ENCODE measurements at places on chromosomes 3 and 15.

DNA sequence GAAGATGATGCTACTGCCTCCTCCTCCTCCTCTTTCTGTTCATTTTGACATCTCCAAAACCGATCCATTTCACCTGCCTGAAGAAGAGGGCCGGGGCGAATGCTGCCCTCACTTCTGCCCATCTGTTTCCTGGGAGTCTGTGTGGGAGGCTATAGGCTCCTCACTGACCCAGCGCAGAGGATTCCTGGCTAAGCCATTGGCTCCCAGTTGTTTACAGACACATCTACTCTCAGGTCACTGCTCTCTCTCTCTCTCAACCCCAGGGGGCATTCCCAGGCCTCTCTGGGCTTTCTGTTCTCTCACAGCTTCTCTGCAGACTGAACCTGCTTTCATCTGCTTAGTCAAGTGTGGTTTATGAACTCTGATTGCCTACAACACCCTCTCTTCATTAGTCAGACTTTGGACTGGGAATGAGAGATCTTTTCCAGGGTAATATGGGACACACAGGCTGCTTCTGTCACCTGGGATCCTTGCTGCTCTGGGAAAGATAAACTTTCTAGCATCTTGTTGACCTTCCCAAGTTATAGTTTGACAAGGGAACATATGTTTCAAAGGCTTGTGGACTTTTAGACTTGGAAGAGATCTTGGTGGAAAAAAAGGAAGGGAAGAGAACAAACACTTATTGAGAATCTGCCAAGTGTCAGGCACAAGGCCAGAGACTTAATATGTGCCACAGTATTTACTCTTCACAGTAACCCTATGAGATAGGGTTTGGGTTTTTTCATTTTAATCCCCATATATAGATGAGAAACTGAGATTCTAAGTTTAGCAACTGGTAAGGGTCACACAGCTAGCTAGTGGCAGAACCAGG is 30.2 kb upstream of the USP3 start:
- DNase-seq: peak; percentile 47

DNA sequence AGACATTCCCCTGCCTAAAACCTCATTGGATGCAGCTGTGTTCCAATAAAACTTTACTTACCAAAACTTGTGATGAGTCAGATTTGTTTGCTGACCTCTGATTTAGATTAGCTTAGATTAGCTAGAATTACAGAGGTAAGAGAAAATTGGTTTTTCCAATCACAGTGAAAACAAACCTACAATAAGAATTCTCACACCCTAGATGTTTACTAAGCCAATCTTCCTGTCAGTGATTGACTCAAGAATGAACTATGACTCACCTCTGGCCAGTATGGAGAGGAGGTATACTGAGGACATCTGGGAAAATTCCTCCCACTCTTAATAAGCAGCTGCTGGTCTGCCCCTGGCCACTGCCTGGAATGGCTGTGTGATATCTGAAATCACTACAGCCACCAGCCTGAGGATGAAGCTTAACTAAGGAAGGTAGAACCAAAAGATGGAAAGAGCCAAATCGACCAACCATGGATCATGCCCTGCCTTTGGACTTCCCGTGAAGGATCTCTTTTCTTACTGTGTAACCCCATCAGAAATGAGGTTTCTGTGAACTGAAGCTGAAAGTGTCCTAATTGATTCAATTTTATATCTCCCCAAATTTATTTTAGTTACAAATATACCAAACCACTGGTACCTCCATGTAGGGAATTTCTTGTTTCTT is 19.0 kb upstream of the GHSR start:
- DNase-seq: no peak

DNA sequence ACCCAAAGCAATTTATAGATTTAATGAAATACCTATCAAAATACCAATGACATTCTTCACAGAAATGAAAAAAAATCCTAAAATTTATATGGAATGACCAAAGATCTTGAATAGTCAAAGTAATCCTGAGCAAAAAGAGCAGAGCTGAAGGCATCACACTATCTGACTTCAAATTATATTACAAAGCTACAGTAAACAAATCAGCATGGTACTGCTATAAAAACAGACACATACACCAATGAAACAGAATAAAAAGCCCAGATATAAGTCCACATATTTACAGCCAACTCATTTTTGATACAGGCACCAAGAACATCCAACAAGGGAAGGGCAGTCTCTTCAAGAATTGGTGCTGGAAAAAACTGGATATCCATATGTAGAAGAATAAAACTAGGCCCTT is 54.9 kb upstream of the TMEM158 start:
- DNase-seq: no peak

GRCh38 chr3:179149406-179149867 is 1.3 kb downstream of the PIK3CA start:
- DNase-seq: no peak

- DNase-seq: no peak
Observed at GRCh38 chr3:126292318-126293070, 64.7 kb downstream of the KLF15 start.

- no peak for DNase-seq
Observed at GRCh38 chr15:75164625-75165350, 36.9 kb upstream of the C15orf39 start.

DNA sequence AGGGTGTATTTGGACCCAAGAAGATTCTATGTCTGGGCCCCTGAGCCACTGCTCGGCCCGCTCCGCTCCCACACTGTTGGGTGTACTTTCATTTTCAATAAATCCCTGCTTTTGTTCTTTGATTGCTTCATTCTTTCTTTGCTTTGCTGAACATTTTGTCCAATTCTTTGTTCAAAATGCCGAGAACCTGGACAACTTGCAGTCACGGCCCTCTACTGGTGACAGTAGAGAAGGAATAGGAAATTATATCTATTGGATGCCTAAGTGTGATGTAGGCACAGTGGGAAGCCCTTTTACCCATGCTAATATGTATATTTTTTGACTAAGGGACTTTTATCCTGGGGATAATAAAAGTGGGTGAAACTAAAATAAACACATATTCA is 340.8 kb downstream of the LRRC3B start:
- DNase-seq: no peak

GRCh38 chr3:16816048-16816780 is 68.5 kb upstream of the PLCL2 start:
- DNase-seq: no peak

GRCh38 chr3:144200466-144200865 is 228.8 kb downstream of the DIPK2A start:
- no peak for DNase-seq

DNA sequence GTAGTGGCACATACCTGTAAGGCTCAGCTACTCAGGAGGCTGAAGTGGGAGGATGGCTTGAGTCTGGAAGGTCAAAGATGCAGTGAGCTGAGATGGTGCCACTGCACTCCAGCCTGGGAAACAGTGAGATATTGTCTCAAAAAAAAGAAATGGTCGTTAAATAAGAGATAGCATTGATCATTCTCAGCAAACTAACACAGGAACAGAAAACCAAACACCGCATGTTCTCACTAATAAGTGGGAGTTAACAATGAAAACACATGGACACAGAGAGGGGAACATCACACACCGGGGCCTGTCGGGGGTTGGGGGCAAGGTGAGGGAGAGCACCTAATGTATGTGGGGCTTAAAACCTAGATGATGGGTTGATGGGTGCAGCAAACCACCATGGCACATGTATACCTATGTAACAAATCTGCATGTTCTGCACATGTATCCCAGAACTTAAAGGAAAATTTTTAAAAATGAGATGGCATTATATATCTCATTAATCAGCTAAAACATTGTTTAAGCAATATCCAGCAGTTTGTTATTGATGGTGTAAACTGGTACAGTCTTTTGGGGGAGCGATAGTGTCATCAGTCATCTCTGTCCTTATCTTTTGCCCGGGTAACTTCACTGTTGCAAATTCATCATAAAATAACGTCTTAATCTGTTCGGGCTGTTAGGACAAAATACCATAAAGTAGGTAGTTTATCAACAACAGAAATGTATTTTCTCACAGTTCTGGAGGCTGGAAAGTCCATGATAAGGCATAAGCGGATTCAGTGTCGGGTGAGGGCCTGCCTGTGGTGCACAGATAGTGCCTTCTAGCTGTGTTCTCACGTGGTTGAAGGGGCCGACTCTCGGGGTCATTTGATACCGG is 1.7 kb upstream of the MAN2A2 start:
- no peak for DNase-seq

DNA sequence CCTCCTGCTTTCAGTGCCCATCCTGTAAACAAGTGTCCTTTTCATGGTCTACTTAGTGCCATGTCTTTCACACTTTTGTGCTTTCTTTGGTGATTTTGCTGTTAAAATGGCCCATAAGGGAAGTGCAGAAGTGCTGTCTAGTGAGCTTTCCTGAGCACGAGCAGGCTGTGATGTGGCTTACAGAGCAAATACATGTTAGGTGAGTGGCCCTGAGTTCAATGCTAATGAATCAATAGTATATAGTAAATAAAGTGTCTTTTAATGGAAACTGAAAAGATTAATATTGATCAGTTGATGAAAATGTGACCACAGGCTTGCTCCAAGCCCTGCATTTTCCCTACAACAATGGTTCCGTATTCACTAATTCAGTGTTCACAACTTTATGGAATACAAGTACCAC is 5.7 kb downstream of the SH3BP5 start:
- DNase-seq: no peak

- no peak for DNase-seq
Observed at GRCh38 chr15:26572602-26573350, 200.1 kb downstream of the GABRB3 start.

- no peak for DNase-seq
Observed at GRCh38 chr3:131957511-131957910, 77.3 kb downstream of the CPNE4 start.

- DNase-seq: no peak
Observed at GRCh38 chr15:59154243-59154642, 49.3 kb downstream of the CCNB2 start.

GRCh38 chr15:64699751-64700388 is 75.5 kb downstream of the RBPMS2 start:
- no peak for DNase-seq

Measured in stimulated activated naive CD4-positive, alpha-beta T cell (primary cell).